ENCODE measurements at places on chromosomes 5 and 9.

GRCh38 chr9:88697764-88698432 is 162.9 kb downstream of the NXNL2 start:
- no peak for DNase-seq

DNA sequence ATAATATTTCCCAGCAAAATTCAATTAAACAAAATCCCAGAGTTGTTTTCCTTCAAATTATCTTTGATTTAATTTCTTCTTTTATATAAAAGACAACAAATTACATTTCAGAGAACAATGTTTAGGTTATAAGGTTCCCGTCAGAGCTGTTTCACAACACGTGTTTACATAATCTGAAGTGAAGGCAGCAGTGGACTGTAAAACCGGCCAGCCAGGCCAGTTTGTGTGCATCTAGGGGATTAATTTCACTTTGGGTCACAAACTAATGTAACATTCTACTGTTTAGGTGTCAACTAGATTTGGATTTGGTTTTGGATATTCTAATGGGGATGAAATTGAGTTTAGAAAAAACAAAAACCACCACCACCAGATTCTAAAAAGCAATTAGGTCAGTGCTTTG is 86.5 kb upstream of the PLPP1 start:
- no peak for DNase-seq

- DNase-seq, result no peak
These were observed 5.3 kb downstream of the ELAVL2 start for GRCh38 chr9:23820451-23821374.

- DNase-seq, result no peak
These were observed 43.8 kb downstream of the SLC38A9 start for GRCh38 chr5:55668356-55668755.

DNA sequence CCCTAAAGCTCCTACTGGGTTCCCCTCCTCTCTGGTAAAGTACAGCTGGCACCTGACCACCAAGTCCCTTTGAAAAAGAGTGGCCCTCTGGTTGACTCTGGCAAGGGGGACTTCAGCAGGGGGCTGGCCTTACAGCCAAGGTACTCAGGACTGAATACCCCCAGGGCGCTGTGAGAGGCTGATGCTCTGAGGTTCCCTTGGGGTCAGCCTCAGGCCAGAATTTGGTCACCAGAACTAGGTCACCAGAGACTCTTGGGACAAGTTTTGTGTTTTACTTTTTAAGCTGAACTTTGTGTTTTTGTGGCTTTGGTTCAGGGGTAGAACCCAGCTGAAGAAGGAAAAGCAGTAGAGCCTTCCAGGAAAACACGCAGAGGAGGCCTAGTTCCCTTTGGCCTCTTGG is 23.3 kb upstream of the SMU1 start:
- no peak for DNase-seq

DNA sequence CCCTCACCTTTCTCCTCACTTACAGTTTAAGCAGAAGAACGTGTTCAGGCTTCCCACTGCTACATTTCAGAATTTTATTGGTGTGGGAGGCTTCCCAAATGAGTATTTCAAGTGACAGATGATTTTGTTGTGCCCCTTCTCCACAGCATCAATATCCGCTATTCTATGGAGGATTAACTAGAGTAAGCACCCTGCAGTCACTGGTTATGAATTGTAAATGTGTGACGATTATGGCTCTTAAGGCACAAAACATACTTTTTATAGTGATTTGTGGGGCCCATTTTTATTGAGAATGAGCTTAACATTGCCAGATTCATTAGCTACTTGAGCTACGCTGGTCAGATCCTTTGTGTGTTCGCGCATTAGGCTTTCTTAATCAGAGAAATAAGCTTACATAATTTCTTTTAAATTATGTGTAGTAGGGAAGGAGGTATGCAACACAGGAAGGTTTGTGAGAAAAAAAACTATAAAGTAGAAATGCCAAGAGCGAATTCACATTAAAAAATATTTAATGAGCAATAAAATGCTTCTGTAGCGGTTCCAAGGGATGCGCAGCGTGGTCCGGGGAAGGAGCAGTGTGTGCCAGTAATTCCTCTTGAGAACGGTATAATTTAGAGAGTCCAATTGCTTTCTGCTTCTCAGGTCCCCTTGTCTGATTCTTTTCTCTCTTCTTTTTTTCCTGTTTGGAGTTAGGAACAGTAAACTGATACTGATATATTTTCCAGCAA is 2380.4 kb downstream of the MAT2B start:
- no peak for DNase-seq

- DNase-seq, result no peak
These were observed 73.2 kb downstream of the PGM5 start for GRCh38 chr9:68429631-68430030.

DNA sequence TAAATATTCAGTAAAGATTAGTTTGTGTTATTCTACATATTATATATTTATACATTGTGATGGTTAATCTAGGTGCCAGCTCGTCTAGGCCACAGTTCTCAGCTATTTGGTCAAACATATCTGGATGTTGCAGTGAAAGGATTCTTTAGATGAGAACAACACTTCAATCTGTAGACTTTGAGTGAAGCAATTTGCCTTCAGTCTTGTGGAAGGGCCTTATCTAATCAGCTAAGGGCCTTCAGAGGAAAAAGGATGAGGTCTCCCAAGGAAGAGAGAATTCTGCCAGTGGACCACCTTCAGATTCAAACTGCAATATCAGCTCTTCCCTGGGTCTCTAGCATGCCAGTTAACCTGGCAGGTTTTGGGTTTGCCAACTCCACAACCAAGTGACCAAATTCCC is 112.0 kb downstream of the SH3TC2 start:
- DNase-seq, result no peak

DNA sequence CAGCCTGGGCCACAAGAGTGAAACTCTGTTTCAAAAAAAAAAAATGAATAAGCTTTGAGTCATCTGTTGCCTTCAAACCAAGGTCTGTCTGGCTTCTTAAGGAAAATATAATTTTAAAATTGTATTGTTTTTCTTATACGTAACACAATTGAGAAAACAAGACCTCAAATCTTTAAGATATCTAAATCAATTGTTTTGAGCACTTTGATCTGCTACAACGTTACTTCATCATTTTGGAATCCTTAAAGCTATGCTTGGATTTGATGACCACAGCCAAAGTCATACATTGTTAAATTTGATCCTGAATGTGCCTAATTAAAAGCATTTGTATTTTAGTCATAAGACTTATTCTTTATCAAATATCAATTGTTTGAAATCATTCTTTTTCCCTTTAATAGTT is 37.7 kb upstream of the VCAN start:
- DNase-seq, result no peak

DNA sequence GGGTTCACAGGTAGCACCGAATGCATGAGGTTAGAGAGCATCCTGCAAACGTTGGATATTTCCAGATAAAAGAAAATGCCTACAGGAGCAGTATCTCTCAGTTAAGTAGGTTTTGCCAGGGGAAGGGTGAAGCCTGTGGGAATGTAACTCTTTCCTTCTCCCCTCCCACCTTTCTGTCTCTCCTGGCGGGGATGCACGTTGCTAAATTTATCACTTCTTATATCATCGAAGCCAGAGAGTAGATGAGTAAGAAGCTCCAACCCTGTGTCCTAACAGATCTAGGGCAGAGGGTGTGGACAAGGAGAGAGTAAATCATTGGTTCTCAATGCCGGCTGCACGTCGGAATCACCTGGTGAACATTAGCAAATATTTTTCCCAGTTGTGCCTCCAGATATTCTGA is 457.5 kb downstream of the ENC1 start:
- no peak for DNase-seq

- DNase-seq, result no peak
These were observed 30.1 kb upstream of the HAPLN1 start for GRCh38 chr5:83750749-83751148.

GRCh38 chr9:92463984-92464383 is 18.3 kb downstream of the ASPN start:
- no peak for DNase-seq

GRCh38 chr9:115207003-115207836 is 89.3 kb upstream of the TNC start:
- DNase-seq, result no peak

GRCh38 chr9:113614843-113615648 is 151.5 kb downstream of the RGS3 start:
- DNase-seq, result no peak

- no peak for DNase-seq
These were observed 68.5 kb downstream of the MCTP1 start for GRCh38 chr5:95216136-95216955.

GRCh38 chr5:10600626-10601245 is 36.9 kb downstream of the ANKRD33B start:
- DNase-seq, result no peak

DNA sequence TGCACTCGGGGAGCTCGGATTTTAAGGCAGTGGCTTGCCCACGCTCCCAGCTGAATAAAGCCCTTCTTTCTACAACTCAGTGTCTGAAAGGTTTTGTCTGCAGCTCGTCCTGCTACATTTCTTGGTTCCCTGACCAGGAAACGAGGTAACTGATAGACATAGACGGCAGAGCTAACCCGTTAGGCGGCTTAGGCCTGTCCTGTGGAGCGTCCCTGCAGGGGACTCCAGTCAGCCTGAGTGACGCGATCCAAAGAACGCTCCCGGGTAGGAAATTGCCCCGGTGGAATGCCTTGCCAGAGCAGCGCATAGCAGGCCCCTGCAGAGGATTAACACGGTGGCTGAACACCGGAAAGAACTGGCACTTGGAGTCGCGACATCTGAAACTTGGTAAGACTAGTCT is 1.8 kb upstream of the SELENOP start:
- no peak for DNase-seq

GRCh38 chr5:138632900-138633489 is 57.8 kb upstream of the HSPA9 start:
- no peak for DNase-seq

DNA sequence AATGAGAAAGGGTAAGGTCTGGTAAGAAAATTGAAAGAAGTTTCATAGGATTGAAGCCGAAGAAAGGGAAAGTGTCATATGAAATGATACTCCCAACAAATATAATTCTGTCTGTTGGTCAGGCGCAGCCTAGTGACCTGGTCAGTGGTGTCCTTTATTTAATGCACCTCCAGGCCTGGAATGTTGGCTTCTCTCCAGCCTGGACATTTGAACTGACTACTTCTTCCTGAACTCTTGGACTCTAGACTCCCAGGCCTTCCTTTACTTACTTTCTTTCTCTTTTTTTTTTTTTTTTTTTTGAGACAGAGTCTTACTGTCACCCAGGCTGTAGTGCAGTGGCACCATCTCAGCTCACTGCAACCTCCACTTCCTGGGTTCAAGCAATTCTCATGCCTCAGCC is 1381.5 kb upstream of the WWC1 start:
- no peak for DNase-seq

DNA sequence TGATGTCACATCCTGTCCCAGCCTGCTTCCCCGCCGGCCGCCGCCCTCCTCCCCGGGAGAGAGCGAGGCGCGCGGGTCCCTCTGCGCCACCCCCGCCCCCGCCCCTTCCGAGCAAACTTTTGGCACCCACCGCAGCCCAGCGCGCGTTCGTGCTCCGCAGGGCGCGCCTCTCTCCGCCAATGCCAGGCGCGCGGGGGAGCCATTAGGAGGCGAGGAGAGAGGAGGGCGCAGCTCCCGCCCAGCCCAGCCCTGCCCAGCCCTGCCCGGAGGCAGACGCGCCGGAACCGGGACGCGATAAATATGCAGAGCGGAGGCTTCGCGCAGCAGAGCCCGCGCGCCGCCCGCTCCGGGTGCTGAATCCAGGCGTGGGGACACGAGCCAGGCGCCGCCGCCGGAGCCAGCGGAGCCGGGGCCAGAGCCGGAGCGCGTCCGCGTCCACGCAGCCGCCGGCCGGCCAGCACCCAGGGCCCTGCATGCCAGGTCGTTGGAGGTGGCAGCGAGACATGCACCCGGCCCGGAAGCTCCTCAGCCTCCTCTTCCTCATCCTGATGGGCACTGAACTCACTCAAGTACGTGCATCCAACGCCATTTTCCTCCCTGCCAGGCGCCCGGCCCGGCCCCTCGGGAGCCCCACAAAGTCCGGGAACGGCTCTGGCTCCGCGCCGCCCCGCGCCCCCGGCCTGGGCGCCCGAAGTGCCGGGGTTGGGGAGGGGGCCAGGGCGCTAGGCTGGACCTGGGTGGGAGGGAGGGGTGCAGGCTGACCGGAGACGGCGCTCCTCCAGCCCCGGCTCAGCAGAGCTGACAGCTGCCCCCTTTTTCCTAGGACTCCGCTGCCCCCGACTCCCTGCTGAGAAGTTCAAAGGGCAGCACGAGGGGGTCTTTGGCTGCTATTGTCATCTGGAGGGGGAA is 12.0 kb upstream of the OLFM1 start:
- DNase-seq, result no peak

GRCh38 chr5:81134566-81134965 is 98.6 kb upstream of the CKMT2 start:
- no peak for DNase-seq

GRCh38 chr5:15124461-15124860 is 252.9 kb upstream of the ANKH start:
- DNase-seq, result no peak

DNA sequence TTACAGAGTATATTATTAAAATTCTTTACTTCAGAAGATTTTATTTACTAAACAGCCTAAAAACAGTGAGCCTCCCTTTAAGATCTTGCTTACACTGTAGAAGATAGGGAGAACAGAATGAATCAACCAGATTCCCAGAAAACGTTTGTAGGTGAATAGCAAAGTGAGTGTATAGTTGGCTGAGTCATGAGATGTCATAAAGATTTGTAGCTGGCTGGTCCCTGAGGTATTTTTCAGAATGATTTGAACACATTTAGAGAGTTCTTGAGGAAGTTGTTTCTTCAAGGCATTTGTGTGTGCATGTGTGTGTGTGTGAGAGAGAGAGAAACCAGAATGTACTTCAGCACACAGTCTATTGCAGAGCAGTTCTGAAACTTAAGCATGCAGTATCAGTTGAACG is 159.4 kb upstream of the PRR16 start:
- DNase-seq, result no peak

GRCh38 chr9:84297162-84297821 is 43.3 kb downstream of the SLC28A3 start:
- DNase-seq, result no peak

Measured in activated effector memory CD4-positive, alpha-beta T cell treated with Interleukin-2 at 50 U/mL for 16 hours (primary cell).